ENCODE measurements at places on chromosomes 4 and X.

- DNase-seq = no peak
Observed at GRCh38 chr4:112329672-112330375, 32.7 kb downstream of the ALPK1 start.

GRCh38 chrX:129404670-129405008, 118.7 kb downstream of the SMARCA1 start:
- no peak for DNase-seq

- no peak for DNase-seq
Observed at GRCh38 chr4:36211084-36211483, 33.2 kb downstream of the ARAP2 start.

DNA sequence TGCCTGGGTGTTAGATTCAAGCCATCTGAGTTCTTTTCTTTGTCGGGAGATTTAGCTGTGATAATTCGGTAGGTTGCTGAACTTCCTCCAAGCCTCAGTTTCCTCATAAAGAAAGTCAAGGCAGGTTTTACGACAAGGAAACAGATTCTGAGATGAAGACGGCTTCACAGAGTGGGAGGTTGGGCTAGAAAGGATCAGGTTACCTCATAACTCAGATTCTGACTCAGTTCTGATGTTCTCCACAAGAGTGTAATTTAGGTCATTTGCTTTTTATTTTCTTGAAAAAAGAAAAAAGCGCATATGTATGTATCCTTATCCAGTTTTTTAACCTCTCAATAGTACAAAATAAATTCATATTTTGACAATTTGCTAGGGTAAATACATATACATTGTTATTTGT, 47.2 kb upstream of the ELOVL6 start:
- no peak for DNase-seq

- DNase-seq = no peak
Observed at GRCh38 chr4:8182858-8183725, 16.0 kb upstream of the SH3TC1 start.

- no peak for DNase-seq
Observed at GRCh38 chr4:151703401-151703800, 57.4 kb downstream of the GATB start.

- no peak for DNase-seq
Observed at GRCh38 chrX:140337263-140337662, 167.6 kb downstream of the SOX3 start.

DNA sequence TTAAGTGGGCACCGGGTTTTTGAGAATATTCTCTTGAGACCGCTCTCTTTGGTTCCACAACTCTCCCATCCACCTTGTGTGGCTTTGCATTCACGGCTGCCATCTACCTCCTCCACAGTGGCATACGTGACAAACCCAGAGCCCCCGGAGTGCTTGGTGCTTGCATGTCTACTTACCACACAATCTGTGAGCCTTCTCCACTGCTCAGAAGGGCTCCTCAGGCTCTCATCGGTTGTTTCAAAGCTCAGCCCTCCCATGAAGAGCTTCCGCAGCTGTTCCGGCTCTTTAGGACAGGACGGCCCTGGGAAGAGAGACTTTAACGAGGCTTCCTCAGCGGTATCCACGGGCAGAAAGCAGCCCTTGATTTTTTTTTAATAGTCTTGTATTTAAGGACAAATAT, 167.6 kb upstream of the ANK2 start:
- no peak for DNase-seq

DNA sequence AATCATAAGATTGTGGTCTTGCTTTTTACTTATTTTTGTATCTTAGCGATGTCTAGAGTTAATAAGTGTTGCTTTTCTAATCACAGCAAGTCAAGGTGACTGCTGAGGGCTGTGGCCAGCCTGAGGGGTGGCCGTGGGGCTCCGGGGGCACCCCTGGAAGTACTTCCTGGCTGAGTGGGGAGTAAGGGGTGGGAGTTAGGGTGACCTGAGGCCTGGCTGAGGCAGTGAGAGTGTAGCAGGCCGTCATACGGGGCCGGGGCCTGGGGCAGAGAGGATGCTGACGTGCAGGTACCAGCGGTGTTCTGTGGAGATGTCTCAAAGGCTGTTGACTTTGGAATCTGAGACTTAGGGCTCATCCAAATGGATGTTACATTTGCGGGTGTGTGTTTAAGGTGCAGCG, 29.3 kb downstream of the PIGG start:
- no peak for DNase-seq

DNA sequence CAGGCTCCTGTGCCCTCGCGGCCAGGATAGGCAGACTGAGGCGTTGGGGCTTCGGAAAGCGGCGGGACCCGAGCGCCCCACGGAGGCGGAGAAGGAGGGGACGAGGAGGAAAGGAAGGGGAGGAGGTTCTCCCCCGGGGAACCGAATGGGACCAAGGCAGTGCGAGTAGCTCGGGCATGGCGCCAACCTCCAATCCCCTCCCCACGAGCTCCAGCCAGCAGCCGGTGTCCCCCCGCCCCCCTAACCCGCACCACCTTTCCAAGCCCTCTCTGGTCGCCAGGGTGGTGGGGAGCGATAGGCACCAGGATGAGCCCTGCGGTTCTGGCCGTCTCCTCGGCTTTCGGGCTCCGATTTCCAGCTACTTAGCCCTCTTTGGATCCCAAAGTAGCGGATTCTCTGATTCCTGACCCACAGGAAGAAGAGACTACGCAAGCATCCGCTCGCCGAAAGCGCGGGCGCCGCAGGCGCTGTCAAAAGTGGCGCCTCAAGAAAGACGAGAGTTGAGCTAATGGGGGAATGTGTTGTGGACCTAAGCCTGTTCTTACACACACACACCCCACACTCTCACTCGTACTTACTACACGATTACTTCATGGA, 15.2 kb upstream of the ZIC3 start:
- DNase-seq = no peak

DNA sequence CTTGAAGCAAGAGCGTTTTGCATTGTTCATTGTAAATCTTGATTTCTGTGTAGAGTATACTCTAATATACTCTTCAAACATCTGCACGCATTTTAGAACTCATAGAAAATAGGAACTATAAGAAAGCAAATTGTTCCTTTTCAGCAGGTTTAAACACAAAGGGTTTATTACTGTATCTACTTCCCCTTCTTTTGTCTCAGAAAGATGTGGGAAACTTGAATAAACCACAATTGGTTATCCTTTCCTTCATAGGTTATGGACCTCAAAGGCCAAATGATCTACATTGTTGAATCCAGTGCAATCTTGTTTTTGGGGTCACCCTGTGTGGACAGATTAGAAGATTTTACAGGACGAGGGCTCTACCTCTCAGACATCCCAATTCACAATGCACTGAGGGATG, 46.0 kb upstream of the GUCY1B1 start:
- no peak for DNase-seq

- no peak for DNase-seq
Observed at GRCh38 chr4:154124539-154125255, 335.8 kb upstream of the SFRP2 start.

DNA sequence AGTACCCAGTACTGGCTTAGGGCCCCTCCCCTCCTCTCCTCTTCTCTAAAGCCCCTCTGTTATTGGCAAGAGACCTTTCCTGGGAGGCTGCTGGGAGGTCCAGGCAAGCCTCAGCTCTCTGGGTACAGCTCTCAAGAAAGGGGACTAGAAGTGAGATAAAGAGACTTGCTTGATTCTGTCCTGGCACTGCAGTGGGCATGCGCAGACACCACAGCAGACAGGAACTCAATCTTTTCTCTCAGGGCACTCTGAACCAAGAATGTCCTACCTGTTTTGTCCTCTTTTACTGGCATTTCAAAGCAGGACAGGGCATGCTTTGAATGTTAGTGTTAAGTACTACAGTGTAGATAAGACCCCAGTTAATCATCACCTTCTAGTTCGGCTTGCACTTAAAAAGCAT, 74.9 kb downstream of the NYX start:
- DNase-seq = no peak

DNA sequence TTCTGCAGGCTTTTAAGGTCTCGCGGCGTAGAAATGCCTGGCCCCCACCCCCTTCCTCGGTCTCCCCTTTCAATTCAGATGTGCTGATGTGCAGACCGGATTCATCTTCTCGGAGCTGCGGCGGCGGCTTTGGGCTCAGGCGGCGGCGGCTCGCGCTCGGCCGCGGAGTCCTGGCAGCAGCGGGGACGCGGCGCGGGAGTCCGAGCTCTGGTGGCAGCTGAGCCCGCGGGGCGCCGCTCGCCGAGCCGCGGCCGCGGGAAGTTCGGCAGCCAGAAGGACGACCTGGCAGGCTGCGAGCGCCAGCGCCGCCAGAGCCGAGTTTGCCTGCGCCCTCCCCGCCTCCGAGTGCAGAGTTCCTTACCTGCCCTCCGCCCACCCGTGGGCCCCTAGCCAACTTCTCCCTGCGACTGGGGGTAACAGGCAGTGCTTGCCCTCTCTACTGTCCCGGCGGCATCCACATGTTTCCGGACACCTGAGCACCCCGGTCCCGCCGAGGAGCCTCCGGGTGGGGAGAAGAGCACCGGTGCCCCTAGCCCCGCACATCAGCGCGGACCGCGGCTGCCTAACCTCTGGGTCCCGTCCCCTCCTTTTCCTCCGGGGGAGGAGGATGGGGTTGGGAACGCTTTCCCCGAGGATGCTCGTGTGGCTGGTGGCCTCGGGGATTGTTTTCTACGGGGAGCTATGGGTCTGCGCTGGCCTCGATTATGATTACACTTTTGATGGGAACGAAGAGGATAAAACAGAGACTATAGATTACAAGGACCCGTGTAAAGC, 448 bp downstream of the TLL1 start:
- DNase-seq = no peak

GRCh38 chr4:3257556-3258482, 8.9 kb downstream of the MSANTD1 start:
- DNase-seq = no peak

DNA sequence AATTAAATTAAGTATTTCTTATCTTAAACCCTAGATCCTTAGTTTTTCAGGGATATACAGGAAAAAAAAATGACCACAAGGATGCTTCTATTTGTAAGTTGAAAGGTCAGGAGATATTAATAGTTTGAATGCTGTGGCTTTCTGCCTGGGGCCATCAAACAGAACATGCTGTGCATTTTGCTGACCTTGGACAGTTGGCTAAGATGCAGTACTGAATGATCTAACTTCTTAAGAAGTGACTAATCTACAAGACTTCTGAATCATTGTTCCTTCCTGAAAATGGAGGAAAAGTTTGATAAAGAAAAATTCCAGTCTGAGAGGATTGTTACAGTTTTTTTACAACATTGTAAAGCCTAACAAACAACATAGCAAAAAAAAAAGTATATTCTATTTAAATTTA, 237.8 kb upstream of the JADE1 start:
- DNase-seq = no peak

- no peak for DNase-seq
Observed at GRCh38 chrX:119145241-119145653, 17.6 kb upstream of the KIAA1210 start.

- DNase-seq = no peak
Observed at GRCh38 chrX:10902001-10902400, 209.1 kb upstream of the HCCS start.

- no peak for DNase-seq
Observed at GRCh38 chr4:13302876-13303275, 181.3 kb downstream of the RAB28 start.

DNA sequence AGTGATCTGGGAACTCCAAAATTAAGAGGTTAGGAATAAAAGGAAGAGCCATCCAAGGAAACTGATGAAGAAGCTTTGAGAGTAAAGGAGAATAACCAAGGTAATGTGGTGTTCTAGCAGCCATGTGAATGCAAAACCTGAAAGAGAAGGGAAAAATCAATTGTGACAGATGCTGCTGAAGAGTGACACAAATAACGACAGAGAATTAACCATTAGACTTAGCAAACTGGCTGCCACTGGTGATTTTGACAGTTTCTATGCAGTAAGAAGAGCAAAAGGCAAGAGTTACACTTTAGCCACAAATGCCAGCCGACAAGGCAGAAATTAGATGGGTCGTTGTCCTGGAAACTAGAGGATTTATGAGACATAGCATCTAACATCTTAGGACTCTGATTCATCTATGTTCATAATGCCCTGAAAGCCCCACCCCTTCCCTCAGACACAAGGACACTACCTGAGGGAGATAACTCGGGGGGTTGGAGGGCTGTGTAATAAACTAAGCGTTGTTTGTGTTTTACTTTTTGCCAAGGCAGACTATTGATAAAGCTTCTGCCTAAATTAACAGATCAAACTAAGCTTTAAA, 13.0 kb upstream of the TMEM144 start:
- DNase-seq = no peak

DNA sequence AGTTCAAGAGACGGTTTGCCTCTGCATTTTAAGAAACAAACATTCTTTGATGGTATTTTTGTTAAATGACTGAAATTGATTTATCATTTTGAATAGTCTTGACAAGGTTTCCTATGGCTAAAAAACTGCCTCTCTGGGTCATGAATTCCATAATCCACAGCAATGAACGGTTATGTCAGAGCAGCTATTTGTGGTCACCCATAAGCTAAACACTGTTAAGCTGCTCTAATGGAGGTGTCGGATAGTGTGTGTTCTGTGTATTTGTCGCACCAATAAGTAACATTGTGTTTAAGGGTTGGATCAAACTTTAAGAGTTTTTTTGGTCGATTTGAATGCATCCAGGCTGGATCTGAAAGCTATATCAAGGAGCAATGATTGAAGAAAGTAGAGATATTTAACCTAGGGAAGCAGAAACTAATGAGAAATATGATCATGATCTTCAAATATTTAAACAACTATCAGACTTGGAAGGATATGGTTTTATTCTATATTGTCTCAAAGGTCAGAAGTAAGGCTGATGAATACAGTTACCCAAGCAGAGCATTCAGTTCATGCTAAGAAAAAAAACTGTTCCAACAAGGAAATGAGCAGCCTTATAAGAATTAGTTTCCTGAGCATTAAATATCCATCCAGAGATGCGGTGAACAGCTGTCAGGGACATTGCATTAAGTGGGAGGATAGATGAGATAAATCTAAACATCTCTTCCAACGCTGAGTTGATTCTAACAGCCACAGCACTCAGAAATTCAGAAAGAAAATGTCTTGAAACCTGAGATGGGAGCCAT, 232.3 kb upstream of the RPS6KA3 start:
- no peak for DNase-seq

- DNase-seq = no peak
Observed at GRCh38 chr4:71941001-71941400, 90.8 kb upstream of the NPFFR2 start.

DNA sequence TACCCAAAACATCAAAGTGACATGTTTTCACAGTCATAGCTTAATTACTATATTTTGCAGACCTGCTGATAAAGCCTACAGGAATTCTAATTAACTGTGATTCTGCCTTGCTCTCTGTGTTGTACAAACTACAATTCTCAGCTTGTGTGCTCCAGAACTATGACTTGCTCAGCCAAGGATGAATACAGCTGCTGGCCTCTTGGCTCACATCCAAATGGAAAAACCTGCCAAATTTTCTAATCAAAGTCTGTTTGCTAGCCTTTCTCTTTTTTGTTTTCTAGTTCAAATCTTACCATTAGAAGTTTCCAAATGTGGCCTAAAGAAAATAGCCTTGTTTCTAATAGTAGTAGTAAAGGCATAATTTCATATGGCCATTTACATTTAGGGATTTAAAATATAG, 1176.8 kb downstream of the FAM133A start:
- DNase-seq = peak; percentile 71

DNA sequence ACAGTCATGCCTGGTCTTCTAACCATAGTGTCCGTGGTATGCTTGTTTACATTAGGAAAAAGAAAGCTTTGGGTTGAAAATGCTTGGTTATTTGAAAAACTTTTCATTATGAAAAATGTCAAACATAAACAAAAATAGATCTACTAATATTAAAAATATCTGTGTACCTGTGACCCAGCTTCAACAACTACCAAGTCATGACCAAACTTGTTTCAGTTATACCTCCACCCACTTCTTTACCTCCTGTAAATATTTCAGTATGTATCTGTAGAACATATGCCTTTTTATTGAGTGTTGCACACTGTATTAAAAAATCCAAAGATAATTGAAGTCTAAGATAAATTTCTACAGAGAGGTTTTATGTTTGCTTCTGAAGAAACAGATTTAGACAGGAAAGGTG, 153.7 kb upstream of the GYPA start:
- DNase-seq = no peak

Data from NCI-H2081 treated with DMSO at 0.1 percent for 48 hours (cell line).